ENCODE measurements at places on chromosomes 6 and 20.
A peak's percentile ranks its signal among the peaks of the same experiment; 100 is the strongest.

GRCh38 chr20:23879811-23880374 is 345 bp upstream of the CST5 start:
- H3K27ac ChIP-seq = no peak overlapping the region
- H3K4me3 ChIP-seq = no peak overlapping the region
- H3K4me1 ChIP-seq = no peaks in the 10 kb centered on the region
- DNase-seq = no peak
- peaks cover 3% of the 10 kb centered on the region for H3K27me3 ChIP-seq

GRCh38 chr6:76615395-76615794 is 542.9 kb upstream of the IMPG1 start:
- H3K4me3 ChIP-seq = no peak overlapping the region
- no peaks in the 10 kb centered on the region for H3K4me1 ChIP-seq
- H3K27me3 ChIP-seq = no peaks in the 10 kb centered on the region
- DNase-seq = no peak

- no peaks in the 10 kb centered on the region for H3K4me1 ChIP-seq
- H3K27me3 ChIP-seq = no peaks in the 10 kb centered on the region
- H3K36me3 ChIP-seq = no peaks in the 10 kb centered on the region
- DNase-seq = no peak
Measured at GRCh38 chr20:23005776-23006175, 29.3 kb upstream of the SSTR4 start.

- no peak for DNase-seq
- no peaks in the 10 kb centered on the region for H3K27me3 ChIP-seq
- no peak overlapping the region for H3K27ac ChIP-seq
- H3K4me1 ChIP-seq = no peaks in the 10 kb centered on the region
- no peaks in the 10 kb centered on the region for H3K36me3 ChIP-seq
Measured at GRCh38 chr6:82603871-82604270, 240.3 kb downstream of the TPBG start.

- H3K27me3 ChIP-seq = peaks cover 17% of the 10 kb centered on the region
- H3K36me3 ChIP-seq = no peaks in the 10 kb centered on the region
- no peaks in the 10 kb centered on the region for H3K4me1 ChIP-seq
- H3K4me3 ChIP-seq = no peak overlapping the region
- no peak overlapping the region for H3K27ac ChIP-seq
- no peak for DNase-seq
Measured at GRCh38 chr6:3458706-3459421, 2.0 kb upstream of the SLC22A23 start.

GRCh38 chr6:3778701-3779573 is 27.4 kb upstream of the PXDC1 start:
- H3K4me3 ChIP-seq = no peak overlapping the region
- DNase-seq = no peak
- no peaks in the 10 kb centered on the region for H3K27me3 ChIP-seq
- no peaks in the 10 kb centered on the region for H3K36me3 ChIP-seq

DNA sequence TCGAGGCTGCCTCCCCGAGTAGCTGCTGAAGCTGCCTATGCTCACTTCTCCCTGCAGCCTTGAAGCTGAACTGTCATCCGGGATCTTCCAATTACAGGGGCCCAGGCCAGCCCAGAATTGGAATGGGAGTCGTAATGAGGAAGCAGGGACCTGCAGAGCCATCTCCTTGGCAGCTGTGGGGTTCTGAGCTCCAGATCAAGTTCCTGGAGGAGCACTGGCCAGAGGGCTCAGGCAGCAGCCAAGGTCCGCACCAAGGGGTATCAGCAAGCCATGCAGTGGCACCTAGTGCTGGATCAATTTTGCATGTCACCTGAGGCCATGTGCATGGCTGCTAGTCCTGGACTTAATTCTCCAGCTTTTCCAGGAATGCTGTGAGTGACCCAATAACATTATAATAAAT is 163.2 kb upstream of the TSHZ2 start:
- no peak for DNase-seq
- peaks cover 6% of the 10 kb centered on the region for H3K27me3 ChIP-seq
- no peak overlapping the region for H3K27ac ChIP-seq
- no peak overlapping the region for H3K4me3 ChIP-seq
- H3K36me3 ChIP-seq = no peaks in the 10 kb centered on the region

- no peaks in the 10 kb centered on the region for H3K36me3 ChIP-seq
- H3K27ac ChIP-seq = no peak overlapping the region
- H3K4me1 ChIP-seq = peaks cover 5% of the 10 kb centered on the region
- no peak overlapping the region for H3K4me3 ChIP-seq
- DNase-seq = peak; percentile 83
Measured at GRCh38 chr6:170080828-170081371, 210.0 kb downstream of the DLL1 start.

DNA sequence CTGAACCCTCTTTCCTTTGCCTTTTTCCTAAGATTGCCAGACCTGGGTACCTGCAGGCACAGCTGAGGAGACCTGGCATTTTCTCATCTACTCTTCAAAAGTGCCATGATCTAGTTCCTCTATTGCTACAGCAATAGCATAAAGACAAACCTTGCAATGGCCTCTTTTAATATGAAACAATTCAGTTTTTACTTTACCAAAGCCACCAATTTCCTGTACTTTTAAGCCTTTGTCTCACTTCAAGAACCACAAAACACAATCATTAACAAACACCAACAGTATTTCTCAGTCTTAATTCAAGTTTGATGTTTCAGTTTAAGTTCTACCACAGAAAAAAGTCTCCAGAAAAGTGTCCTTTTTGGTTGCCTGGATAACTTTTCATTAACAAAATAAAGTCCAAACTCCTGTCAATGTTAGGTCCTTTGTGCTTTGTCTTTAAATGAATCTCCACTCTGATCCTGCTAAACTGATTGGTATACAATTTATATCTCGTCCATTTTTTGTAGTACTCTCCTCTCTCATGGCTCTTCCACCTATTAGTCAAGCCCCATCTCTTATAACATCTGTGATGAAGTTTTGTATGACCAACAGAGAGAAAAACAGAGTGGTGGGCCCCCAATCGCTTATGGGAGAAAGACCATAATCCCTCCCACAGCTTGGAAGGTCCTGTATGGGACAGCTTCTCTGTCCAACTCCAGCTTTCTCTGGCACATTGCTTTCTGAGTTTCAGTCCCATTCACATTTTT is 50.5 kb upstream of the THEMIS start:
- no peaks in the 10 kb centered on the region for H3K27me3 ChIP-seq
- no peak overlapping the region for H3K27ac ChIP-seq
- DNase-seq = no peak
- H3K36me3 ChIP-seq = no peaks in the 10 kb centered on the region

GRCh38 chr6:55255113-55255512 is 72.2 kb upstream of the GFRAL start:
- DNase-seq = no peak
- no peaks in the 10 kb centered on the region for H3K4me1 ChIP-seq
- H3K36me3 ChIP-seq = no peaks in the 10 kb centered on the region
- no peaks in the 10 kb centered on the region for H3K27me3 ChIP-seq
- no peak overlapping the region for H3K27ac ChIP-seq
- no peak overlapping the region for H3K4me3 ChIP-seq

DNA sequence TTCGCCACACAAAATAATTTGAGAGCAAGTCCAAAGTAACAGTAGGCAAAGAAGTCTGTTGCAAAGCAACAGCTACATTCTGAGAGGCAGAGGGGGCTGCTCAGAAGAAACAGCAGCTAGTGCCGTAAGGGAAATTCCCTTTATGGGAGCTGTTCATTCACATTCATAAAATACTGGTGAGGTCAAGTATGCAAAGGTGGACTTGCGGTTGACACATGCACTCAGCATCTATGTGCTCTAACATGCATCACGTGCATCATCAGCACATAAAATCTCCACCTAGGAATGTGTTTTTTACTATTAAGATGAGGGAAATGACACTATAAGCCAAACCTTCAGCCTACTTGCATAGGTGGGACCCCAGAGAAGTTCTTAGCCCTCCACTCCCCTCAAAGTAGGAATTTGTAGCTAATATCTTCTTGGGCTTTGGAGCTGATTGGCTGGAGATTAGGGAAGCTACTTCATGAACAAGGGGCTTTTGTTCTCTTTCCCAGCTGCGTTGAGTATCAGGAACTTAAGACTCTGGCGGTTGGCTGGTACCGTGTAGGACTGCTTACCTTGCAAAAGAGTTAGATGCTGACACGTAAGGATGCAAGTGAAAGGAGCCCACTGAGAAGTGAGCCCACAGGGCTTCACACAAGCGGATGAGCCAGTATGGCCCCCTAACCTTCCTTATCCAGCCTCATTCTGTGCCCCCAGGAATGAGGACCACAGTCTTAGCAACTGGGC is 12.4 kb downstream of the CST3 start:
- H3K4me3 ChIP-seq = no peak overlapping the region
- H3K27me3 ChIP-seq = no peaks in the 10 kb centered on the region
- peaks cover 17% of the 10 kb centered on the region for H3K4me1 ChIP-seq
- no peaks in the 10 kb centered on the region for H3K36me3 ChIP-seq

DNA sequence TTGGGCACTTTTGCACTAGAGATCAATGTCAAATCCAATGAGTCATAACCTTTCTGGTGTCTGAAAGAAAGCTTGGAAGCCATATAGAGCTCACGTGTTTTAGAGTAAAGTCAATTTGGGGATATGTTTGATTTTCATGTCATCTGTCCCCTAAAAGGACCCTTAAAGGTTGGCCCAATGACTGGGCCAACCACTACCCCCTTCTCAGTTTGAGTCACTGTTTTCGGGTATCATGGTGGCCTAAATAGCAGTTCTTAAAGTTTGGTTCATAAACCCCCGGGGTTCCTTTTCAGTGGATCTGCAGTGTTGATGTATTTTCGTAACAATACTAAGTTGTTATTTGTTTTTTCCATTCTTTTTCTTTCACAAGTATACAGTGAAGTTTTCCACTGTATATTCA is 327.6 kb downstream of the PRL start:
- H3K36me3 ChIP-seq = no peaks in the 10 kb centered on the region
- peaks cover 10% of the 10 kb centered on the region for H3K4me1 ChIP-seq
- no peak overlapping the region for H3K27ac ChIP-seq
- no peak overlapping the region for H3K4me3 ChIP-seq
- no peaks in the 10 kb centered on the region for H3K27me3 ChIP-seq
